NCI-H345 (cell line): ENCODE measurements at places on chromosomes 4 and X.

DNA sequence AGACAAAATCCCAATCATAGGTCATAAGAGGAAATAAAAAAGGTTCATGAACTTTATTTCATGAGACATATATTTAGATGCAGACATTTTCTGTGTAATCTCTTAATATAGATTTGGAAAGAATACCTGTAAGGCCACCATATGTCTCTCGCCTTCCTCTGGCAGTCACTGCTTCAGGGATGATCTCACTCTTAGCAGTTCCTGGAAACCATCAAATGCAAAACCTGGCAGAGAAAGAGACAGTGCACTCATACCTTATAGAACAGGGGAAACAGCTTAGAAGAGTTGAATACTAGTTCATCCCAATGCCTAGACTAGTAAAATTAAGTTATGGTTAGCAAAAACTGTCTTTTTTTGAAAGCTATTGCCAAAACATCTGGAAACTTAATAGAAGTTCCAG lies 243.3 kb downstream of the GASK1B start:
- DNase-seq, result no peak

GRCh38 chrX:1465286-1466231 lies 12.8 kb upstream of the ASMTL start:
- DNase-seq, result no peak

DNA sequence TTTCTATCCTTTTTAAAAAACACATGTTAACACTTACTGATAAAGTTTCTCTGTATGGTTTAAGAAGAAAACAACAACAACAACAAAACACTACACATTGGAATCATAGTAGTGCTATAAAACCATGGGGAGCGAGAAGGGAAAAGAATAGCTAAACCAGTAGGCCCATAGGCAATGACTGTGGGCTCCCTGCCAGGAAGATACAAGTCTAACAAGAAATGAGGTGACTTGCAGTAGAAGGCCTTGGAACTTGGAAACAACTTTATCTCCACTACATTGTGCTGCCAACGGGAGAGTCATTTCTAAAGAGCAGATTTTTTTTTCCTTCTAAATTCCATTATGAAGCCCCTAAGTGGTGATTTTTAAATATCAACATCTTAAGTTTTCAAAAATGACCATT lies 78.0 kb downstream of the GPC4 start:
- no peak for DNase-seq

DNA sequence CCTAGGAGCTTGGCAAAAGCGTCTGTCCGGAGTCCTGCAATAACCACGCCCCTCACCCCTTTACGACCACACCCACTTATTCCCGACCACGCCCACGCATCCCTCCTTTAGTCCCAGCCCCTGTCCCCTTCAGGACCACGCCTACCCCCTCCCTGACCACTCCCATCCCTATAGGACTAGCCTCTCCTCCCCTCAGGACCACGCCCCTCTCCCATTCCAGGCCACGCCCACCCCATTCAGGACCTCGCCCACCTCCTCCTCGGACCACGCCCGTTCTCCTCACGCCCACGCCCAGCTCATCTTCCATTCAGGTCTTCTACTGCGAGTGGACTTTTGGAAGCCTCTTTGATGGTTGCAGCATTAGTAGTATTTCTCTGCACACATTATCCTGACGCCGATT lies 131.2 kb upstream of the STX18 start:
- DNase-seq, result peak; percentile 4

- DNase-seq, result no peak
Measured at GRCh38 chrX:133330956-133331355, 84.3 kb downstream of the GPC4 start.

GRCh38 chr4:10593130-10593529 lies 91.4 kb downstream of the CLNK start:
- DNase-seq, result no peak

DNA sequence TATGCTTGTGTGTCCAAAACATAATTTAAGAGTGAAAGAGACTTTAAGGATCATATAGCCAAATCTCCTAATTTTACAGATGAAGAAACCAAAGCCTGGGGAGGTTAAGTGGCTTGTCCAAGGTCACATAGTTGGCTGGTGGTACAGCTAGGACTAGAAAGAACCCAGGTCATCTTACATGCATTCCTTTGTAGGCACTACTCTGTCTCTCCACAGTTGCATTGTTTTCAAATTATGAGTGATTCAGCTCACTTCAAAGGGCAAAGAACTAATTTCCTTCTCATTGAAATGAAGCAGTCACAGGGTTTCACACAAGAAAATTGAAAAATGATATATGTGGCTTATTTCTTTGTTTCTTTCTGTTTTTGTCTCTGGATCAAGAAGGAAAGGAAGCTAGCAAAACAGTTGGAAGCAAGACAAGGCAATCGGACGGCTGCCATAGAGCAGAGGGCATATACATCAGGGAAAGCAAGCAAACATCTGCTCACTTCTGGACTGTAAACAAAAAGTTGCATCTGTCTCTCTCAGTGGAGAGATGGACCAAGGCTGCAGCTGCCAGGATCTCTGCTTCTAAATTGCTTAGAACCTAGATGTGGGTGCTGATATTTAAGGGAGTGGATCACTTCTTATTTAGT lies 107.5 kb upstream of the AMOT start:
- no peak for DNase-seq

DNA sequence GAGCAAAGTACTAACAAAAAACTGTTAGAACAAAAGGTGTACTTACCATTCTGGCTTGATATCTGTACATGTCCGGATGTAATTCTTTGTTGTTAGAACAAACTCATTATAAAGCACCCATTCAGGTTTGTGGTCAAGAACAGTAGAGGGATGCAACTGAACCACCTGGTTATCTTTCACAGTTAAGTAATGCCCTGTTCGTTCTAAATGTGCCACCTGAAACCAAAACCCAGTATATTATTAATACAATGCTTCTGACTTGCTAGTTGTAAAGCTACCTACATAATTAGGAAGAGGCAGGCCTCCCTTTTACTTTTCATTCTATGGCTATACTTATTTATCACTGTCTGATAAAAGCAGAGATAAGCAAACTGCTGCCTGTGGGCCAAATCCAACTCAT lies 54.8 kb downstream of the DHX15 start:
- DNase-seq, result no peak
